ENCODE measurements at places on chromosomes 13 and 19.

- peak; percentile 84 for DNase-seq
These were observed 260.8 kb downstream of the DNAJC15 start for GRCh38 chr13:43284162-43284561.

DNA sequence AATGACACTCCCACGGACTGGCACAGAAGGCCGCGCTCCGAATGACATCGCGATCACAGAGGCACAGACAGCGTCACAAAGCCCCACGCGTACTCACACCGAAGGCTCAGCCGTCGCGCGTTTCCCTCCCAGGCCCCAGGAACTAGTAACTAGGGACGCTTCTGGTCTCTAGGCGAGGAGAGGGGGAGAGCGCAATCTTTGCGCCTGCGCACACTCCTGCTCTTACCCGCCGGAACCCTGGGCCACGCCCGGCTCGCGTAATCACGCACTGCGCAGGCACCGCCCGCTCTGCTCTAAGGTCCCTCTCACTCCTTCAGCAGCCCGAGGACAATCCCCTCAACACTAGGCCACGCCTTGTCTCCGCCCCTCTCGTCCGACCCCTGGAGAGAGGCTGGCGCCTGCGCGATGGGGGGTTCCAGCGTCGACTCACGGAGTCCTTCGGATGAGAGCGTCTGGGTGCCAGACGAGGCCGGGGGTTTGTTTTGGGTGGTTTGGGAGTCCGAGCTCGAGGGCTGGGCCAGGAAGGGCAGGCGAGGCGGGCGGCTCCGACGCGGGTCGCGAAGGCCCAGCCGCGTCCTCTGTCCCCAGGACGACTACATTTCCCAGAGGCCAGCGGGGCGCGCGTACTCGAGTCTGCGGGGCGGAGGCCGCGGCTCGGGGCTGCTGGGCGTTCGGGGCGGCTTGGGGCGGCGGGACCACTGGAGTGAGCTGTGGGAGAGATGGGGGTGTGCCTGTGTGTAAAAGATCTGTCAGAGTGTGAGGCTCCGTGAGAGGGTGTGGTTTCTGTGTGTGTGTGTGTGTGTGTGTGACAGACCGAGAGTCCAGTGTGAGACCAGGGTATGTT lies at the start of gene ZNF471:
Gene ZNF471 (plus strand): TSS at position 410 of the 844 bp plus-strand sequence. CDS start 3,717 bp downstream, outside the sequence.
- peak; percentile 98 for DNase-seq

DNA sequence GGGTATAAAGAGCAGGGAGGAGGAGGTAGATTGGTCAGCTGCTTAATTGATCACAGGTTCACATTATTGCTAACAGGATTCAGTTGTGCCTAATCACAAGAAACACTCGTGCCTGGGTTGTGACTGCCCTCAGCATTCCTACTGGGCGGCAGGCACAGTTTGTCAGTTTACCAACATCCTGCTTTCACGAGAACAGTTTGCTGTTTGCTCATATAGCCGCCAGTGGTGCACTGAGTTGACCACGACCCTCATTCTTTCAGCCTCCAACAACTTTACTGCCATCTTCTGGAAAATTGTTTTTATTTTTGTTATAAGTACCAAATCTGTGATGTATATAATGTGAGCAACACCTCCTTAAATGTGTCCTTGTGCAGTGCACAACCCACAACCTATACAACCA lies 16.2 kb upstream of the IFT88 start:
- no peak for DNase-seq

GRCh38 chr13:111329641-111330040 lies 9.2 kb downstream of the TEX29 start:
- DNase-seq: no peak

DNA sequence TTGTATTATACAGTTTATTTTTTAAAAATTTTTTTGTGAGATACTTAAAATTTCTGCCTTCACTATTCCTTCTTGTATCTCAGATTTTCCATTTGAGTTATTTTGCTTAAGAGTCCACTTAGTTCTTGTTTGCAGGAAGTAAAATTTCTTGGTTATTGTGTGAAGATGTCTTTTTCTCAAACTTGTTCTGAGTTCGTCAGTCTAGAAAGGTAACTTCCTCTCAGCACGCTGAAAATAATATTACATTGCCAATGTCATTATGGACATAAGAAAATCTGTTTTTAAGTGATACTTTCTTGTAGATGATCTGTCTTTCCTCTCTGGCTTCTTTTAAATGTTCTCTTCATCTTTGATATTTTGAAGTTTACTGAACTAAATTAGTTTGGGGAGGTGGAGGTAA lies 731.7 kb upstream of the GPC6 start:
- no peak for DNase-seq

GRCh38 chr19:29685326-29685725 lies 20.1 kb downstream of the PLEKHF1 start:
- DNase-seq: no peak

- no peak for DNase-seq
These were observed 1591.6 kb upstream of the MIR17HG start for GRCh38 chr13:89755729-89756492.

DNA sequence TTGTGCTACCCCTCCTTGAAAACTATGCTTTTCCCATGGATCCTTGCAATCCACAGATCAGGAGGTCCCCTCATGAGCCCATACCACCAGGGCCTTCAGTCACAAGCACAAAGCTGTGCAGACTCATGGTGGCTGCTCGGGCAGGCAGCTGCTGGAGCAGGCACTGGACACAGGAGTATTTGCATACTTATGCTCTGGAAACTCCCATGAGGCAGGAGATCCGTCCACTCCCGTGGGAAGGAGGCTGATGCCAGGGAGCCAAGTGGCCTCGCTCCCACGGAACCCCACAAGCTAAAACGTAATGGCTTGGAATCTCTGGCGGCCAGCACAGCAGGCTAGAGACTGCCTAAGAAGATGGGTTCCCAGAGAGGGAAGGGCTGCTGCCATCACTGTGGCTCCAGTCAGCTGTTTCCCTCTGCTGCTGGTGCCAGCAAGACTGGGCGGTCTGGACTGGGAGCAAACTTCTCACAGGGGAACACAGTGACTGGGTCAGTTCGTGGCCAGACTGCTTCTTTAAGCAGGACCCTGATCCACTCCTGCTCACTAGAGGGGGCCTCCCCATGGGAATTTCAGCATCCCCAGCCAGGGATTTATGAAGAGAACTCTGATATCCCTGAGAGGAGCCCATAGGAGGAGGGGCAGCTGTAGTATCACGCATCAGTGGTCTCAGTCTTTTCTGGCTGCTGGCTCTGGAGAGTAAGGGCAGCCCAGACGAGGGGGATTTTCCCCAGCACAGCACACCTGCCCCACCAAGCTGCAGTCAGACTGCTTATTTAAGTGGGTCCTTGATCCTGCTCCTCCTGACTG lies 370.3 kb upstream of the ATXN8OS start:
- no peak for DNase-seq

GRCh38 chr13:77386046-77386445 lies 59.2 kb upstream of the MYCBP2 start:
- DNase-seq: peak; percentile 15

GRCh38 chr13:46683676-46684260 lies 113.2 kb downstream of the ESD start:
- DNase-seq: peak; percentile 37

DNA sequence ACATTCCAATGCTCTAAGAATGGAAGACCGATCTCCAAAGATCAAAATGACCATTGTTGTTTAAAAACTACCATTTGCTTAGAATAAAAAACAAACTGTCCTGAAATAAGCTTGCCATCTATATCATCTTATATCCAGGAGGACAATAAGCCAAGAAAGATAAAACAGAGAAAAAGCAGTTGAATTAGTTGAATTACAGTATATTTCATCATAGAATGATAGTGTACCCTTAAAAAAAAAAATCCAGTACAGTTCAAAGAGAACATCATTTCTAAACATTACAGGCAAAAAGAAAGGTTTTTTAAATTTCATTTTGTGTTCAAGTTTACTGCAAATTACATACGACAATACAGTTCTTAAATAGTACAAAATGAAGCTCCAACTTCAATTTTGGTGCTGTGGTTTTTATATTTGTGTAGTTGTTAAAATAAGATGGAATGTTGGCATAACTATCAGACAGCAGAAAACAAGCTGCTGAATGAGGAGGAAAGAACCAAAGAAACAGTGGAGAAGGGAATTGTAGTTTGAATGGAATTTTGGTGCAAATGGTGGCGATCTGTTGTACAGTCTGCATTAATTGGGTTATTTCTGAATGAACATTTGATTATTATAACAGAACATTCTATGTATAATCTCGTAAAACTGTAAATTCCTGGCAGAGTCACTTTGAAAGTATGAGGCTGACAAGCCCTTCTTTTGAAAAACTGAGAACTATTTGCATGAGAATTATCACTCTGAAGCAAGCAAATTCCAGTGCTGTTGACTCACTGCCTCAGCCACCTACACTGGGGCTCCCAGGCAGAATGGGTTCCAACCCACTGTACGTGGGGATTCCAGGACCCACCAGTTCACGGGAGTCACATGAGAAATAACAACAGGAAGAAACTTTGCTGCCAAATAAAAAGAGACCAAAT lies 37.7 kb downstream of the LHFPL6 start:
- DNase-seq: peak; percentile 96

- peak; percentile 96 for DNase-seq
These were observed 71.5 kb downstream of the NUFIP1 start for GRCh38 chr13:44917589-44918325.

DNA sequence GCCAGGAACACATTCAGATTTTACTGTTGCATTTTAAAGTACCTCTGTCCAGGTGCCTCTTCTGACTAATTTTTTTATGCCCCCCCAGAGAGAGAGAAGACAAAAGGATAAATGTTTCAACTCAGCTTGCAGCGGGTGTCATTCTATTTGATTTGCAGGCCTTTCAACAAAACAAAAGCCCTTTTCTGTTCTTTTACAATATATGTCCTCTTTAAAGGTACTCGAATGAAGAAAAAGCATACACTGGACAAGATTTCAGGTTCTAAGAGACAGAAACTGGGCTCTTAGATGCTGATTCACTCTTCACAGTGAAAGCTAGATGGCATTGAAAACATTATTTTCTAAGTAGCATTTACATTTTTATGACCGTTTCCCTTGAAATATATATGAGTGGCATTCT lies 2.9 kb upstream of the FRY start:
- no peak for DNase-seq

DNA sequence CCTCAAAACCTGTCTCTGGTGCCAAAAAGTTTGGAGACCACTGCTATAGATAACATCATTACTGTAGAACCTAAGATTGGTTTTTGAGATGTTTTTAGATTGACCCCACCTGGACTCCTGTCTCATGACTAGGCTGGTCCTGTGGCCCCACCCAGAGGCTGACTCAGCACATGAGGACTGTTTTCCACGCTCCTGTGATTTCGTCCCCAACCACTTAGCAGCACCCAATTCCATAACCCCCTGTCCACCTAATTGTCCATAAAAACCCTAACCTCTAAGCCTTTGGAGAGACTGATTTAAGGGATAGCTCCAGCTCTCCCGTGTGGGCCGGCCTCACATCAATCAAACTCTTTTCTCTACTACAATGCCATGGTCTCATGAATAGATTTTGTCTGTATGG lies 25.6 kb upstream of the GAS6 start:
- DNase-seq: no peak

DNA sequence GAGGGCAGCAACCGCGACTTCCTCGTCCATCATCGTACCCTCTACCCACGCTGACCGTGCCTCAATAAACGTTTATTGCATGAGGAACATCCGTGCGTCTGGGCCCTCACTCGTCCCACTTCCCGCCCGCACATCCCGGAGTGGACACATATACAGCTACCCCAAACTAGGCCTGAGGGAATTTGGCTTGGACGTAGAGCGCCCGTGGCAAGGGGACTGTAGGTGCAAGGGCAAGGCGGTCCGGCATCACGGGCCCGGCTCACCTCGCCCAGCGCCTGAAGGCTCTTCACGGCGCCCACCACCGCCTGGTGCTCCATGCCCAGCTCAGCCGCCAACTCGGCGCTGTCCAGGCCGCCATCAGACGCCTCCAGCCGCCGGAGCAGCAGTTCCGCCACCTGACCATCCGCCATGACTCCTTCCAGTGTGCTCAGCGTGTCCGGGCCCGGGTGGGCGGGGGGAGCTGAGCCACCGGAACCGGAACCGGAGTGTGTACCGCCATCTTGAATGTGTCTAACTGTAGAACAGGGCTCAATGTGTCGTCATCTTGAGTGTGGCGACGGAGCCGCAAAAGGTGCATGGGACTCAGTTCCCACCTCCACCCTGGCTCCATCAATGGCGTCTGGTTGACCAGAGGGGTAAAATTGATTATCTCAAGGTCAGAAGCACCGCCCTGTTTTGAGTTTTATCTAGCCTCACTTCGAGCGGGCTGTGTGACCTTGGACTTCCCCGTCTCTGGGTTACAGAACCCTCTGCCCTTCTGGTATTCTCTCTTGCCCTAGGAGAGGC lies at the start of gene FARSA:
Gene FARSA (minus strand): TSS at position 425 of the 786 bp plus-strand sequence. CDS start 15 bp downstream, at position 410.
- peak; percentile 90 for DNase-seq

GRCh38 chr19:30160426-30160825 lies 211.8 kb upstream of the ZNF536 start:
- DNase-seq: no peak

DNA sequence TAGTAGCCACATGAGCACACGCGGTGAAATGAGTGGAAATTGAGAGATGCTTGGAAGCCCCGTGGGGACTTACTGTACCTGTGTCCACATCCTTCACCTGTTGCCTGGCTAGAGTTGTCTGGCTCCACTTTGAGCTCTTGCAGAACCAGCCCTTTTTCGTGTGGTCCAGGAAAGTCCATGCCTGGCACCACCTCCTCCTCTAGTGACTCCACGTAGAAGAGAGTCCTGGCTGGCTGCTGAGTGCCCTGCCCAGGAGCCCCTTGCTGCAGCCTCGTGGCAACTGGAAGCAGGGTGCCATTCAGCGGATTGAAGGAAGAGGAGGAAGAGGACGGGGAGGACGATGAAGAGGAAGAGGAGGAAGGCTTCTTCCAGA lies 515 bp upstream of the ATXN8OS start:
- DNase-seq: no peak

DNA sequence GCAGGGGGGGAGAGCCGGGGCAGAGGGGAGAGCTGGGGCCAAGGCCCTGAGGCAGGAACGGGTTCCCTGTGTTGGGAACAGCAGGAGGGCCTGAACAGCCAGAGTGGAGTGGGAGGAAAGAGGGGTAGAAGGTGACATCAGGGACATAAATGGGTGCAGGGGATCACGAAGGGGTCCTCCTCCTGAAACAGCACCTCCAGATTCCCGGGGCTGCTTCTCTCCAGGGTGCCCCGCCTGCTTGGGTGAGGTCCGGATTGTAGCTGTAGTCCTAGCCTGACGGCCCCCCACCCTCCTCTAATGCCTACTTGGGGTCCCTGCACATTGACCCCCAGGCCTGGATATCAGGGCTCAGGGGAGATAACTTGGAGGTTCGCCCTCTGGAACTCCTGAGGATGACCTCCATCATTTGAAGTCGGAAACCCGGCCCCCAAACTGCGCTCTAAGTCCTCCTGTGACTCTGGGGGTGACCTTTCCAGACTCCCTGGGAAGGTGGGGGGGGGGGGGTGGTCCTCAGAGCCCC lies 473 bp upstream of the SCN1B start:
- DNase-seq: no peak

DNA sequence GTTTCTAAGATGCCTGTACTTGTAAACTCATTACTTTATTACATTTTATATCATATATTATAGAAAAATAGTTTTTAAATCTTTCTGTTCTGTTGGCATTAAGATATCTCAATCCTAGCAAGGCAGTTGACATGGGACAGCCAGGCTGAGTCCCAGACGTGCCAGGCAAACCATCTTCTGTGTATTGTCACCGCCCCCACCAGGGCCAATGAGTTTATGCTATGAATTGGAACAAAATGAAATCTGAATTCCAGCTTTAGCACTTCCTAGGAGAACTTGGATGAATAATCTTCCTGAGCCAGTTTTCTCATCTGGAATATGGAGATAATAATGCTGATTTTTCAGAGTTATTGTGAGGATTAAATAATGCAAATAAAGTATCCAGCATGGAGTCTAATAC lies 79.9 kb upstream of the GSX1 start:
- peak; percentile 5 for DNase-seq
